ENCODE measurements at places on chromosomes 12 and 14.

GRCh38 chr12:52684431-52684830 is 4.2 kb upstream of the KRT1 start:
- H3K27me3 ChIP-seq: peaks cover 5% of the 10 kb centered on the region
- no peaks in the 10 kb centered on the region for H3K4me1 ChIP-seq
- no peak overlapping the region for H3K27ac ChIP-seq
- no peak overlapping the region for H3K4me3 ChIP-seq
- no peak for DNase-seq

DNA sequence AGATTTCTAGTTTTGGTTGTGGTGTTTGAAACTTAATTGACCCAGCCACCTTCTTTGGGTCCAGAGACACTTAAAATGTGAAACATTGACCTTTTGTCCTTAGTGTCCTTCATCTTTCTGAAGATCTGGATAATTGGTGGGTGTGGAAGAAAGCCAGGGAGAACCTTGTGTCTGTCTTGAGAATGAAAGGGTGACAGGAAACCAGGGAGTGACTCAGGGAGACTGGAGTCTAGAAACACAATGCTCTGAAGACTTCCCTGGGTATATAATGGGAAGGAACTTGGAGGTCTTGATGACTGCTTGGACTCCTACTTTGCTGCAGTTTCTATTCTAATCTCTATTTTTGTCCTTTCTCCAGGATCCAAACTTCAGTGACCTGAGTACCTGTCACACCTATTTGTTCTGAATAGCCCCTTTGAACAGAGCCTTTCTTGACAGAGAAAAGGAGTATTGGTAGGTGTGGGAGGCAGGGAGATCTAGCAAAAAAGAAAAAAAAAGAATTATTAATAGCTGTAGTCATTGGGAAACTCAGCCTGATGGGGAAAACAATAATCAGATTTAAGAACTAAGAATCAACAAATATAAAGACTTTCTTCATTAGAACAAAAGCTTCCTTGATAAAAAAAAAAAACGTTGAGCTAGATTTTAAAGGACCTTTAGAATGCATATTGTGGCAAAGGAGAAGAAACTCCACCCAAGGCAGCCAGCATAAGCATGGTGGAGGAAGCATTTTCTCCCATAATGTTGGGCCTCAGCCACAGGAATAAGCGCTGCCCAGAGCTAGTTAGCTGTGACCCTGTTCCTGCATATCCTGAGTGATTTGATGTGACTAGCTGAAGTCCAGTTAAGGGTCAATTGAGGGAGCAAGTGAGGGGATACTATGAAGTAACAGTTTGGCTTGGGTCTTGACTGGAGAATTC is 77.9 kb upstream of the HOXC13 start:
- no peak overlapping the region for H3K4me3 ChIP-seq
- H3K27me3 ChIP-seq: peaks cover 4% of the 10 kb centered on the region
- no peaks in the 10 kb centered on the region for H3K36me3 ChIP-seq
- no peak overlapping the region for H3K27ac ChIP-seq

GRCh38 chr12:30661210-30661609 is 34.5 kb downstream of the IPO8 start:
- no peak overlapping the region for H3K4me3 ChIP-seq
- H3K4me1 ChIP-seq: no peaks in the 10 kb centered on the region
- no peak for DNase-seq

DNA sequence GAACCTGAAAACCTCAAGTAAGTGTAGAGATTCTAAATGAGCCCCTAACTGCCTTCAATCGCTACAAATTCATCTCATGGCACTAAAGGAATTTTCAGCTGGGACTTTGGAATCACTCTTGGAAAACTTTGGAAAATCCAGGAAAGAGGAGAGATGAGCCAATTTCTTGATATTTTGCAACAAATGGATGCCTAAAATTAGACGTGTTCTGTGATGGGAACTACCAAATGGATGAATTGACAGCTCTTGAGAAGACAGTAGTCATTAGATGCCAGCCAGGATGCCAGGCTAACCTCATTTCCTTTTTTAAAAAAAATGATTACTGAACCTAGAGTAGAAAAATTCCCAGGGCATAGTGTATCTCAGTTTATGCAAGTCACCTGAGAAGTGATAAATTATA is 78.3 kb downstream of the NPAS3 start:
- H3K27ac ChIP-seq: no peak overlapping the region
- no peak for DNase-seq
- no peaks in the 10 kb centered on the region for H3K4me1 ChIP-seq
- H3K4me3 ChIP-seq: no peak overlapping the region

GRCh38 chr14:99686557-99687283 is 2.6 kb downstream of the CYP46A1 start:
- DNase-seq: no peak
- H3K4me1 ChIP-seq: no peaks in the 10 kb centered on the region
- H3K27ac ChIP-seq: no peak overlapping the region

GRCh38 chr14:30078811-30079402 is 151.3 kb upstream of the PRKD1 start:
- H3K4me3 ChIP-seq: no peak overlapping the region
- H3K36me3 ChIP-seq: no peaks in the 10 kb centered on the region
- no peaks in the 10 kb centered on the region for H3K4me1 ChIP-seq
- H3K27me3 ChIP-seq: no peaks in the 10 kb centered on the region

DNA sequence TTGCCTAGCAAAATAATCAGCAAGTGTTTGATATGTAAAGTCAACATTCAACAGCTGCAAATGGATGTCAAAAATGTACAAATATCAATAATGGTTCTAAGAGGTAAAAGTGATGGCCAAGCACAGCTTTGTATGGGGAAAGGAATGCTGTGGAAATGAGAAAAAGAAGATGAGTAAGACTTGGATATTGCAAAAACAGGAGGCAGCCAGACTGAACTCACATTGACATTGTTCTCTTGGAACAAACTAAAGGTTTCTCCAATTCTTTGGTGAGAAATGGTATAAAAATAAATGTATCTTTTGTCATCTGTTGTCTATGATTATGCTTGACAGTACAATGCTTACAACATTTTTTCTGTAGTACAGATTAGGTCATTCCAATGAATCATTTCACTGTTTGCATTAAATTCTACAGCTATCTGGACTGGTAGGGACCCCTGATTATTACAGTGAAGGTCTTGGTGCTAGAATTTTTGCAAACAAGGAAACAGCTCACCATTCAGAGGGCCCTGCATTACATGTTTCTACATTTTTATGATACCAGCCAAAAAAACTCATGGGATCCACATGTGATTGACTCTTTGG is 465.7 kb downstream of the NOVA1 start:
- DNase-seq: no peak
- H3K4me1 ChIP-seq: no peaks in the 10 kb centered on the region
- H3K27me3 ChIP-seq: no peaks in the 10 kb centered on the region

DNA sequence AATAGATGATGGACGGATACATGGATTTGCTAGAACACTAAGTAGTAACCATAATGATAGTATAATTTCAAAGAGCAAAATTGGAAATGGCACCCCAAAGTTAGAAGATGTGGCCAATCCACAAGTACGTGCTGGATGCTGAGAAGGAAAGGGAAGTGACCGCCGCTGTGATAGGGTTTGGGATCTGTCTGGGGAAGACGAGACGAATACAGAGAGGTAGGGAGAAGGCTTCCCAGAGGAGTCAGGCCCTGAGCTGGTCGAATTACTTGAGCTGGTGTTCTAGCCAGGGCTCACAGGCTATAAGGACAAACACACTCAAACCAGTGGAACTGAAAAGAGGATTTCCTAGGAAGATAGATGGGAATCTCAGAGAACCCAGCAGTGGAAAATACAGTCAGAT is 9.4 kb upstream of the ACVR1B start:
- peaks cover 9% of the 10 kb centered on the region for H3K4me1 ChIP-seq
- DNase-seq: no peak
- H3K4me3 ChIP-seq: no peak overlapping the region

GRCh38 chr12:17976202-17976601 is 113.8 kb downstream of the RERGL start:
- H3K36me3 ChIP-seq: no peaks in the 10 kb centered on the region
- no peak overlapping the region for H3K4me3 ChIP-seq
- no peak overlapping the region for H3K27ac ChIP-seq
- H3K4me1 ChIP-seq: no peaks in the 10 kb centered on the region
- H3K27me3 ChIP-seq: no peaks in the 10 kb centered on the region
- no peak for DNase-seq

- no peaks in the 10 kb centered on the region for H3K27me3 ChIP-seq
- H3K27ac ChIP-seq: no peak overlapping the region
- H3K4me1 ChIP-seq: no peaks in the 10 kb centered on the region
- no peak overlapping the region for H3K4me3 ChIP-seq
- H3K36me3 ChIP-seq: no peaks in the 10 kb centered on the region
- no peak for DNase-seq
Observed at GRCh38 chr12:24631676-24632426, 317.1 kb downstream of the BCAT1 start.

DNA sequence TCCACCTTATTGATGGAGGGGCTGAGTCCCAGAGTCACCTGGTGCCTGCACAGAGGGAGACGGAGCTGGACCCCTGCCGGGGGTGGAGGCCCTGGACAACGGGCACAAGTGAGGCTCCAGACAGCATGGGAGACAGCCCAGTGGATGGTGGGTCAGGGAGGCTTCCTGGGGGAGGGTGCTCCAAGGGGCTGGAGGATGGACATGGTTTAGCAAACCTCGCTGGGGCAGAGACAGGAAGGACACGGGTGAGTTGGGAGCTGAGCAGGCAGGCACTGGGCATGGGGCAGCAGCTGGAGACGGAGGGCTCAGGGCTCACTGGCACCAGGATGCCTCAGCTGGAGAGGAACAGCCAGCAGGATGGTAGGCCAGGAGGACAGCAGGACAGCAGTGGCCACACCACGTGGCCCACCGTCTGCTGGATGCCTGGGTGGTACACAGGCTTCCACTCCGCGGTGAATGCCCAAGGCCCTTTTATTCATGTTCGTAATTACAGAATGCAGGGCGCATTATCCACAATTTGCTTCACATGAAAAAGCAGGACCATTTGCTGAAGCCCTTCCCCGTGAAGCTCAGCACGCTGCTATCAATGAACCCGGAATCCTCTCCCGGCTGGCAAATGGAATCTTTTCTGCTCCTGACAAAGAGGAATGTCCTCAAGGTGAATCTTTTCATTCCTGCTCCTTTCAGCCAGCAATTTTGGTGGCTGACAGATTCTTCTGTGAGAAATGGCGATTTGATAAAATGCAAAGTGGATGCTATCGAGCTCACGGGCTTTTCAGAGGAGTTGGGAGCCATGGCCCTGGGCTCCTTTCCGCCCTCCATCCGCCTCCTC is 138.1 kb upstream of the C14orf180 start:
- no peak for DNase-seq
- peaks cover 6% of the 10 kb centered on the region for H3K27me3 ChIP-seq
- no peaks in the 10 kb centered on the region for H3K36me3 ChIP-seq
- H3K4me3 ChIP-seq: no peak overlapping the region
- H3K4me1 ChIP-seq: peaks cover 4% of the 10 kb centered on the region
- H3K27ac ChIP-seq: no peak overlapping the region

DNA sequence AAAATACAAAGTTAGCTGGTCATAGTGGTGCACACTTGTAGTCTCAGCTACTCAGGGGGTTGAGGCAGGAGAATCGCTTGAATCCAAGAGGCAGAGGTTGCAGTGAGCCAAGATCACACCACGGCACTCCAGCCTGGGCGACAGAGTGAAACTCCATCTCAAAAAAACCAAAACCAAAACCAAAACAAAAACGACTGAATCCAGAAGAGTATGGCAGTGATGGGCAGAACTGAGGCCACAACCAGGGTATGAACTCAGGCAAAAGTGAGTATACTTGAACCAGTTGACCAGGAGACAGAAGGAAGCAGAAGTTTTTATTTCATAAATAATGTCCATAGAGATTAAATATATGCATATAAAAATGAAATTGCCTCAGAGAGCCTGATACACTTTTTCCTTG is 620.0 kb upstream of the SEL1L start:
- H3K27ac ChIP-seq: no peak overlapping the region
- DNase-seq: no peak
- no peaks in the 10 kb centered on the region for H3K27me3 ChIP-seq
